Coronary artery (tissue), 2 donors: ENCODE measurements at places on chromosomes 1 and 21.

DNA sequence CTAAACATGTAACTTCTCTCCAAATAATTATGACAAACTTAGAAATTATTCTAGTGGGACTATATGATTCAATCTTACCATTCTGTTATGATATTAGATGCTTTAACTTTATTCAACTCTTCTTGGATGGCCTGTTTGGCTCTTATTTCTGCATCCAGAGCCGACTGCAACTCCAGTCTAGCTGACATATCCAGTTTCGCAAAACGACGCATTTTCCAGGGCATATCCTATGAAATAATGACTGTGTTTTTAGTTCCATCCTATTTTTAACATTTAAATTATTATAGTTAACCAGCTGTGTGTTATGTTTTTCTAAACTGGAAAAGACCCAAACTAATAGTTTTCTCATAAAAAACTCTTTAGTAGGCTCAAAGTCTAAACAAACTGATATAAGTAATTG is 133.7 kb downstream of the COQ8A start:
- no peak for DNase-seq

GRCh38 chr1:9207715-9208114 is 26.9 kb upstream of the H6PD start:
- DNase-seq: no peak

- DNase-seq: no peak
Measured at GRCh38 chr1:31073044-31073443, 7.5 kb upstream of the PUM1 start.

DNA sequence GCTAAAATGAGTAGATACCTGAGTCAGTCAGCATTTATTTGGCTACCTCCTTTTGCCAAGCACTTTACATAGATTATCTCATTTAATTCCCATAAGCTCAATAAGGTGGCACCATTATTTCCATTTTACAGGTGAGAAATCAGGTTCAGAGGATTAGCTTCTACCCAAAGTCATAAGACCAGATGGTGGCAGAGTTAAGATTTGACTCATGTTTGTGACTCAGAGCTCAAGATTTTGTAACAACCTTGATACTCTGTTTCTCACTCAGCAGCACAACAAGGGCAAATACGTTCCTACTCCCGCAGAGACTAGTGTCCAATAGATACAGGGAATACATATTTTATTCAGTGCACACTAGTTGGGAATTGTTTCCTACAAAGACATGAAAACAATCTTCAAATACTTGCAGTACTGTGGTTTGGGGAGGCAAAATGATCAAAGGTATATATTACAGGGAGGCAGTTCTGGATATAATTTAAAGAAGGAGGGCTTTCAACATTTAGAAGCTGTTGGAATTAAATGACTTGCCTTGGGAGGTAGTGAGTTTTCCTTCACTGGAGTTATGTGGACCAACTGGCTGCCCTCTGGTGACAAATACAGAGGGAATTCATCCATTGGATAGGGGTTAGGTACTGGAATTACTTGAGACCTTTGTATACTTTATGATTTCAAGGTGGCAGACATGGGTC is 3.6 kb downstream of the LEPR start:
- no peak for DNase-seq

DNA sequence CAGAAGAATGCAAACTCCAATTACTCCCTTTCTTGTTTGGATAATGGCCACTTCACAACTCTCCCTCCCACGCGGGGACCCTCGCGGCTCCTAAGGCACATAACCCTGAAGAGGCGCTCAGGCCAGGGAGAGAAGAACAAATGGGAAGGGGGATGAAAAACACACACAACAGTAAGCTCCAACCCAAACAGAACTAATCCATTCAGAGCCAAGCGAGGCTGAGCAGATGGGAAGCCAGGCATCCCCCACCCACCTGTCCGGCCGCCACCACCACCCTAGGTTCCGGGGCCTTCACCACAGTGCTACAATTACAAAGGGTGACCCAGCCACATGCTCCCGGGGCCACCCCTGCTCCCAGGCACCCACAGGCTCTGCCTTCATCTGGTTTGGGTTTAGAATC is 101.5 kb downstream of the MRPL37 start:
- DNase-seq: no peak

GRCh38 chr1:182658055-182658454 is 26.3 kb downstream of the RGS8 start:
- DNase-seq: no peak

- no peak for DNase-seq
Measured at GRCh38 chr1:2789986-2790581, 11.4 kb downstream of the TTC34 start.

DNA sequence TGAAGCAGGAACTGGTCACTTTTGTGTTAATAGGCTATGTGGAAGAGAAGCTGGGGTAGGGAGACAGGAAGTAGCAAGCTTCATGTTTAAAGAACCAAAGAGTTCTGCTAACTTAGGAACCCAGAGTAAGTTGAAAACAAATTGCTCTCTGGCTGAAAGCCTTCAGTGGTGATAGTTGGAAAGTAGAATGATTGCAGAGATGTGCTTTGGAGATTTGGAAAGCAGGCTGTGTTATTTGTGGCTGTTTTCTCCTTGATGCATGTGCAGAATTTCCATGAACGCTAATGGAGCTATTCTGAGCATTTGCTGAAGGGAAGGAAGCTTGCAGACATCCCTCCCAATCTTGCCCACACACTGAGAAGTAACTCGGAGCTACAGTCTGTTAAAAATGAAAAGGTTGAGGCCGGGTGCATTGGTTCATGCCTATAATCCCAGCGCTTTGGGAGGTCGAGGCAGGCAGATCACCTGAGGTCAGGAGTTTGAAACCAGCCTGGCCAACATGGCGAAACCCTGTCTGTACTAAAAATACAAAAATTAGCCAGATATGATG is 45.7 kb downstream of the TCEANC2 start:
- DNase-seq: no peak

GRCh38 chr21:44049606-44050005 is 37.5 kb downstream of the TRAPPC10 start:
- peak; percentile 57 for DNase-seq

- DNase-seq: no peak
Measured at GRCh38 chr1:209062863-209063262, 520.7 kb upstream of the CAMK1G start.

GRCh38 chr1:247452447-247453039 is 5.4 kb downstream of the OR2B11 start:
- DNase-seq: no peak

GRCh38 chr1:173914366-173914871 is 2.7 kb downstream of the SERPINC1 start:
- DNase-seq: no peak

DNA sequence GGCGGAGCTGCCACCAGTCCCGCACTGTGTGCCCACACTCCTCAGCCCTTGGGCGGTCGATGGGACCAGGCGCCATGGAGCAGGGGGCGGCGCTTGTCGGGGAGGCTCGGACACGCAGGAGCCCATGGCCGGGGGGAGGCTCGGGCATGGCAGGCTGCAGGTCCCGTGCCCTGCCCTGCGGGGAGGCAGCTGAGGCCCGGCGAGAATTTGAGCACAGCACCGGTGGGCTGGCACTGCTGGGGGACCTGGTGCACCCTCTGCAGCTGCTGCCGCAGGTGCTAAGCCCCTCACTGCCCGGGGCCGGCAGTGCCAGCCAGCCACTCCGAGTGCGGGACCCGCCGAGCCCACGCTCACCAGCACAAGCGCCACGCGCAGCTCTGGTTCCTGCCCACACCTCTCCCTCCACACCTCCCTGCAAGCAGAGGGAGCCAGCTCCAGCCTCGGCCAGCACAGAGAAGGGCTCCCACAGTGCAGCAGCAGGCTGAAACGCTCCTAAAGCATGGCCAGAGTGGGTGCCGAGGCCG is 267.7 kb downstream of the RYR2 start:
- DNase-seq: no peak

- no peak for DNase-seq
Measured at GRCh38 chr1:62590255-62590969, 6.9 kb upstream of the ANGPTL3 start.

- no peak for DNase-seq
Measured at GRCh38 chr1:160862203-160863060, at the start of gene CD244. Gene CD244, minus strand, starts transcription at chr1:160862887. Its CDS starts 210 bp downstream, at chr1:160862677.

DNA sequence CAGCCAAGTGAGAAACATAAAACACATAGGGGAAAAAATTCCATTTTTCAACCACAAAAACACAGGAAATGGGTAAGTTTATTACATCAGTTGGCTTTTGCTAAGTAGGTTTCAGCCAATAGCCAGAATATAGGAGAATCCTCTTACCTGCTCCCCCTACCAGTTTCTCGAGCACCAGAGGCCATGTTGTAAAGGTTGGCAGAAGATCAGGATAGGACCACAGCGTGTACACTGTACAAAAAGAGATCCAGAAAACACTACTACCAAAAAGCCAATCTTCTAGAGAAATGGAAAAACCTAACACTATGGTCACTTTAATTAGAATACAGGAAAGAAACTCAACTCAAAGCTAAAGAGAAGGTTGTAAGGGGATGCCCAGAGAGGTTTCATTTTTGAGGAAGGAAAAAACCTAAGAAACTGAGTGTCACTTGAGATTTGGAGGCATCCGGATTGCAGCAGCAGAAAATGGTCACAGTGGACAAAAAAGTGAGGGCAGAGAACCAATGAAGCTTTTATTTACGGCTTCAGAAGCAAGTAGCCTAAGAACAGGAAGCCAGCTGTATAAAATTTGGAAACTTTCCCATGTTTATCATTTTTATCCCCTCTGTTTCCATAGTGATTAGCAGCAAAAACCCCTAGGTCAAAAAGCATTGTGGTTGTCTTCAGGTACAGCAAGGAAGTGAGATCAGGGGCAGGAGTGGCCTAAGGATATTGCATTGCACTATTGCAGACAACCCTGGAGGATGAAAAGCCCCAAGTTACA is 2.9 kb downstream of the EIF2D start:
- no peak for DNase-seq

DNA sequence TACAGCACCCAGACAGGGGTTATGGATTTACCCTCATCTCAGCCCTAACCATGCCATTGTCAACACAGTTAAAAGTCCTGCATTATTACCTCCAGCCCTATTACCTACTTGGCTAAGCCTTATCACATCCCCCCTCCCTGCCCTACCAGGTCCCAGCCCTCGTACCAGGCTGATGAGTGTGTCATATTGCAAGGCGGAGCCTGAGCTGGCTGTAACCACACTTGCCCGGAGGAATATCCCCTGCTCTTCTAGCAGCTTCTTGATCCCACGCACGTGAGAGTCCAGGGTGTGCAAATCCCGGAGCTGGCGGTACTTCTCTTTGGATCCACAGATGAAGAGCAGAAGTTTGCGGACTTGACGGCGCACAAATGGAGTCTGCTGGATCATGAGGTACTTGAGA is 87.4 kb downstream of the UBR4 start:
- no peak for DNase-seq

- no peak for DNase-seq
Measured at GRCh38 chr1:168979276-168979675, 127.2 kb upstream of the ATP1B1 start.

- peak; percentile 62 for DNase-seq
Measured at GRCh38 chr1:159977364-159978106, 23.5 kb upstream of the SLAMF9 start.

DNA sequence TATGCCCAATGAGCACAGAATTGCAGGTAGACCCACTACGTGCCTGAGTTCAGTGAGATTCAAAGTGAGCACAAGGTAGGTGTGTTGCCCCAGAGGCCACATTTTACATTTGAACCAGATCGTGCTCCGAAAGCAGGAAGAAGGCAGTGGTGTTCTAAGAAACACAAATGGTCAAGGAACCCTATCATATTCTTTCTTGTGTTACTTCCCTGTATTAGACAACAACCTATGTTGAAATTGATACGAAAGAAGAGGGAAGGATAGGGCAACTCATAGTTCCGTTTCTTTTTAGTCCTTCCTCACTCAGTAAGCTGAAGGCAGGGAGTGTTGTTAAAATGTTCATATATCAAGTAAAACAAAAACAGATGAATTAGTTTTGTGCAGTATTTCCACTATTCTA is 33.9 kb downstream of the OLFML2B start:
- no peak for DNase-seq

DNA sequence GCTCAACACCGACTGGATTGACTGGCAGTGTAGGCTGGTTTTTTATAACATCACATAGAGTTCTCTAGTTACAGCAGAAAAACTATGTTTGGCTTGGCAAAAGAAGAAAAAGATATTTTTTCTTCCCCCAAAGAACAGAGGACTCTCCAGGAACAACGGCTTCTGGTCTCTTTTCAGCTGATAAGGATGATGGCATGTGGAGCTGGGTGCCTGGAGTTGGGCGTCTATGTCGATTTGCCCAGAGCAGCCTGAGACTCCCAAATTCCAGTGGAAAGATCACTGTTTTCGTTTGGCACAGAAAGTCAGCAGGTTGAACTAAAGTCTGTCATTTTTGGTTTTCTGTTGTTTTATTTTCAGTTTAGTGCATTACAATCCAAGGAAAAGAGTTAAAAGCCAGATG is 91.1 kb downstream of the SMYD2 start:
- DNase-seq: no peak

- DNase-seq: no peak
Measured at GRCh38 chr1:231693361-231694074, 66.9 kb downstream of the DISC1 start.

DNA sequence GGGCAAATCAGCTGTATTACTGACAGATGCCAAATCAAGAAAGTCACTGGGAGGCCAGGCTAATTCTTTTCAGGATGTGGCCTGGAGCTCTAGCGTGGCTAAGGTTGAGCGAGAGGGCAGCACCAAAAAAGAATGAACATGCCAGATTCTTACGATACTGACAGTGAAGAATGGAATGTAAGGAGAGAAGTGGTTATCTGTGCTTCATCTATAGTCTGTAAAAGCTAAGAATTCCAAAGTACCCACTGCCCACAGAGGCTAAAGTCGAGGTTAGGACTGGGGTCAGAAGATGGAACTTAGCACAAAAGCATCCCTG is 32.7 kb downstream of the TFAP2E start:
- no peak for DNase-seq

DNA sequence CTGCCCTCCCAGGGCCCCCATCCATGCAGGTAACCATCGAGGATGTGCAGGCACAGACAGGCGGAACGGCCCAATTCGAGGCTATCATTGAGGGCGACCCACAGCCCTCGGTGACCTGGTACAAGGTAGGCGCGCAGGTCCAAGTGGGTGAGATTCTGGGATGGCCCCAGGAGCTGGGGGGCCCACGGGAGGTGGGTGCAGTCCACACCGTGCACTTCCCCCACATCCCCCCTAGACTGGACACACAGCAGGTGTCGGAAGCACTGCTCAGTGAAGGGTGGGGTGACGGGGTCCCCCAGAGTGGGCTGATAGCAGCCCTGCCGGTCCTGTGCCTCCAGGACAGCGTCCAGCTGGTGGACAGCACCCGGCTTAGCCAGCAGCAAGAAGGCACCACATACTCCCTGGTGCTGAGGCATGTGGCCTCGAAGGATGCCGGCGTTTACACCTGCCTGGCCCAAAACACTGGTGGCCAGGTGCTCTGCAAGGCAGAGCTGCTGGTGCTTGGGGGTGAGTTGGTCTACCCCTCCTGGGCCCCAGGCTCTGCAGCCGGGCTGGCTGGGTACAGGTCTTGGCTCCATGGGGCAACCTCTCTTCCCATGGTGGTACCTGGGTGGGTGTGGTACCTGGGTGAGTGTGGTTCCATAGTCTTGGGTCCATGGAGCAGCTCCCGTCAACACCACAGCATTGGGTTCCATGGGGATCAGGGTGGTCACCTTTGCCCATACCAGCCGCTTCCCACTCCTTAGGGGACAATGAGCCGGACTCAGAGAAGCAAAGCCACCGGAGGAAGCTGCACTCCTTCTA is 40.4 kb downstream of the TRIM11 start:
- DNase-seq: no peak

- no peak for DNase-seq
Measured at GRCh38 chr1:26694638-26695355, 1.0 kb upstream of the ARID1A start.

GRCh38 chr1:231423648-231424047 is 1.6 kb upstream of the EGLN1 start:
- no peak for DNase-seq
